Naive thymus-derived CD4-positive, alpha-beta T cell (primary cell): ENCODE measurements at places on chromosomes 5 and 9. TPM values are rescaled to one million over a fixed set of nuclear protein-coding genes. Genes with fewer than 3 reads are reported as not detected.

- H3K27me3 ChIP-seq = no peaks in the 10 kb centered on the region
- no peaks in the 10 kb centered on the region for H3K36me3 ChIP-seq
- no peak overlapping the region for H3K27ac ChIP-seq
- no peak overlapping the region for H3K4me3 ChIP-seq
- DNase-seq = no peak
Observed at GRCh38 chr5:94777056-94777880, 158.8 kb downstream of the SLF1 start.

GRCh38 chr9:73137286-73137899 is 14.3 kb upstream of the ANXA1 start:
- DNase-seq = no peak
- H3K36me3 ChIP-seq = no peaks in the 10 kb centered on the region
- no peaks in the 10 kb centered on the region for H3K4me1 ChIP-seq

CCL27 gene
- total RNA-seq = not detected

GRCh38 chr9:36731068-36731956 is 158.6 kb downstream of the MELK start:
- no peak overlapping the region for H3K4me3 ChIP-seq
- H3K27me3 ChIP-seq = no peaks in the 10 kb centered on the region
- H3K36me3 ChIP-seq = no peaks in the 10 kb centered on the region
